Pancreas (tissue), 10 donors: ENCODE measurements at places on chromosomes 7 and 10. TPM values are rescaled to one million over a fixed set of nuclear protein-coding genes. Genes with fewer than 3 reads are reported as not detected.

GRCh38 chr7:121936951-121937623 is 64.1 kb downstream of the PTPRZ1 start:
- DNase-seq, result no peak

DNA sequence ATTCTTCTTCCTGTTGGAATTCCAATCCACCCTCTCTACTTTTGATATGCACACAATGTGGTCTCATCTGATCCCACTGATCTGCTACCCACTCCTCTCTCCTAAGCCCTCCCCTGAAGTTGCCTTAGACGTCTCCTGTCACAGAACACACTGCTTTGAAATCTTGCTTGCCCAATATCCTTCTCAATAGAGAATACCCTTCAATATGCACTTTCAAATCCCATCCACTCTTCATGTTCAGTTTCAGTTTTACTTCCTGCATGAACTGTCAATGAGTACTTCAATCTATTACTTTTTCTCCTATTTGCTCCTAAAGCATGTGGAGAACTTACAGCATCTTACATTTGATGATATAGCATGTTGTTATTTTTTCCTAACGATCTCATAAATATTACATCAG is 93.5 kb downstream of the UPF2 start:
- DNase-seq, result no peak

- no peak for DNase-seq
These were observed 6.3 kb downstream of the RSBN1L start for GRCh38 chr7:77702513-77702912.

The NKX1-2 gene
- total RNA-seq, result not detected

GRCh38 chr10:70605161-70605560 is 2.6 kb upstream of the PRF1 start:
- no peak for DNase-seq

The PTF1A gene
- total RNA-seq, result 29.4 TPM

DNA sequence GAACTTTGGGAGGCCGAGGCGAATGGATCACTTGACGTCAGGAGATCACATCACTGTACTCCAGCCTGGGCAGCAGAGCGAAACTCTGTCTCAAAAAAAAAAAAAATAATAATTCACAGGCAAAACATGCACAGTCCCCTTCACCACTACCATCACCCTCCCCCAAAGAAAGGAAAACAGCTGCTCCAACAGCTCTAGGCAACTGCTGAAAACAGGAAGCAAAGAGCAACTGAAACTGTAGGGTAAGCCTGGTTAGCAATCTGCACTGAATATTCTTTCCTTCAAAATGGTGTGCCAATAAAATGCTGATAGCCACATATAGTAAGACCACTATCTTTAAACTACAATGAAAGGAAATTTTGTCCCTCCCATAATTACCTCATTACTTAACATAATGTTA is 11.8 kb downstream of the NT5C2 start:
- DNase-seq, result no peak

The INHBA gene
- 0.28 TPM for total RNA-seq

GRCh38 chr10:32149252-32149955 is 93.2 kb upstream of the KIF5B start:
- DNase-seq, result peak; percentile 44

The STOX1 gene
- 1.1 TPM for total RNA-seq

- DNase-seq, result no peak
These were observed 103.5 kb upstream of the FERD3L start for GRCh38 chr7:19248681-19249080.

GRCh38 chr7:116249969-116250553 is 39.7 kb downstream of the TES start:
- DNase-seq, result no peak

The ACHE gene
- 4.3 TPM for total RNA-seq

DNA sequence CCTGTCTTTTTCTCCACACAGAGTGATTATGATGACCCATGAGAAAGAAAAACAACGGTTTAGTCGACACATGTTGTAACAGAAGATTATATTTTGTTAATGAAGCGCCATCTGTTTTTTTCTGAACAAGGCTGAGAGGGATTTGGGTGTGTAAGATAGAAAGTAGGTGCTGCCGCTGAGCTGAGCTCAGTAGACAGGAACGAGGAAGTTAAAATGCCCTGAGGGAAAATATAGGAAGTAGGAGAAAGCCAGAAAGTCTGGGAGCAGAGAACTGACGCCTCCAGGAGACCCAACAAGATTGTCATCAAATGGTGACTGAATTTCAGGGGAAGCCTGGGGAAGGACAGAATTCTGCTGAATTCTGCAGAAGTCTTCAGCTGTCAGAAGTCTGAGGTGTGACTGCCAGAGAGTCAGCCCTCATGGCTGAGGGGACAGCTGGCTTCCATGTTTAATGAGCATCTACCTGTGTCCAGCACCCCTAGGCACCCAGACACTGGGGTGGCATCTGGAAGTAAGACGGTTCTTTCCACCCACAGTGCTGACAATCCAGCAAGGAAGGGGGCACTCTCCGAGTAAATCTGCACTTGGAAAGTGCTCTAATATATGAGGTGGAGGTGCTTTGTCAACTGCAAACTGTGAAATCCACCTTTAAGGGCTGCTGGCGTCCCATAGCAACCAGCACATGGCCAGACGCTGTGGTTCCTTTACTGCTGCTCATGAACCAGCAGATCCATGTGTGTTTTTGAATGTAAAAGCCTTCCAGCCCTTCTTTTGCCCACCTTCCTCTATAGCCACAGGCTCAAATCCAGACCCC is 12.5 kb upstream of the TSPAN15 start:
- no peak for DNase-seq

GRCh38 chr10:69801094-69801433 is 642 bp upstream of the COL13A1 start:
- peak; percentile 75 for DNase-seq

The DCLRE1C gene
- total RNA-seq, result 7.0 TPM

- no peak for DNase-seq
These were observed 195.4 kb downstream of the COBL start for GRCh38 chr7:51121036-51121790.

The SFRP4 gene
- total RNA-seq, result 0.47 TPM

DNA sequence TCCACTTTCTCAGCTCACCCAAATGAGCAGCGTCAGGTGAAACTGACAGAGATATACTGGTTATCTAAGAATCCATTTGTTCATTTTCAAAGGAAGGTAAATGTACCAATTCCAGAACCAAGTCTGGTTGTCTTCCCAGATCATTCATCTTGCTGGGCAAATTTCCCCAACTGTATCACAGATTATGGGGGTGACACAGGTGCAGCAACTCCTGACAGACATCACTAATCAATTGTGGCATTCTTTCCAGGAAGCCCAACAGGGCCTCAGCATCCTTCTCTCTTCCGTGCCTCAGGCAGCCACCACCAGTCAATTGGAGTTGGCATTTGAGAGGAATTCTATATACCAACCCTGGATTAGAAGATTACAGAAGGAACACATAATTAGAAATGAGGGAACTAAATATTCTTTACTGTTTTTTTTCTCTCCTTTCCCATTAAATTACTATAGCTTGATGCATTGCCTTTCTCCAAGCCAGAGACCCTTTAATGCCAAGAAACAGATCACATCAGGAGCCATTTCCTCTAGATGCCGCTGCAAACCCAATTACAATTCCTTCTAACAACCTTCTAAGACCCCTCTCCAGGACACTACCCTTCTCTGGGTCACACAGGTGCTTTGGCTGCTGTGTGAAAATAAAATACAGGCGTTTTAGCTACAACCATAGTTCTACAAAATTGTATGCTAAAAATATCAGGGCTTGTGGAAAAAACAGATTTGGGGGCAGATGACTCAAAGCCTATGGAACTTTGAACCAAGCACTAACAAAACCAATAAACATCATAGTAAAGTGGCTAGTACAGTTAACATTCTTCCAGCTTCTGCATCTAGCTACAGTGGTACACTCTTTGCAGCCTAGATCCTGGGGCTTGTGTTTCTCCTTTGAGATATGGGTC is 291.6 kb downstream of the RNLS start:
- no peak for DNase-seq

DNA sequence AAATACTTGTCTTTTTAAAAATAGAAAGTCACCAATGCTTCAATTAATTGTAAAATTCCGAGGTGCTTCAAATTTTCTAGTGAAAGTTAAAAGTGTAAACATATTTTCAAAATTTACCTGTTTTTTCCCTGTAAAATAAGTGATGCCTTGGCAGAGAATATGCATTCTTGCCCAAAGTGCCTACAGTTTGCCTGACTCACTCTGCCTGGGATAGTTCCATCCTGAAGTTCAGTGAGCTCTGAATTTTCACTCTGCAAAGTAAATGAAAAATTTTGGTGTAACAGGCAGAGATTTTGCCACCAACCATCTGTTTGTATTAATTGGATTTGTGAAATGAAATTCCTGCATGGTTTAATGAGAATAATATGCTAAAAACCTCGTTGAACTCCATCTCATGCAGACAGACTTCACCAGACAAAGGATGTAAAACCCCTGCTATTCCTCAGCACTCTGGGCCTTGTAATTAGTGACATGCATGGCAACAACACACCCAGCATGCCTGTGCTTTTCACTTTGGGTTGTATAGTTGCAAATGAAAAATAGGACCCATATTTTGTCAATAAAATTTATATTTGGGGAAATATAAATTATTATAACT is 117.4 kb upstream of the GNAI1 start:
- DNase-seq, result no peak

- no peak for DNase-seq
These were observed 46.9 kb downstream of the ZNF518A start for GRCh38 chr10:96176985-96177384.

GRCh38 chr10:132155723-132156381 is 30.9 kb upstream of the DPYSL4 start:
- DNase-seq, result no peak

- no peak for DNase-seq
These were observed 75.0 kb downstream of the GPR26 start for GRCh38 chr10:123741146-123741545.

- DNase-seq, result no peak
These were observed 980.1 kb downstream of the KCNMA1 start for GRCh38 chr10:76657337-76658012.

DNA sequence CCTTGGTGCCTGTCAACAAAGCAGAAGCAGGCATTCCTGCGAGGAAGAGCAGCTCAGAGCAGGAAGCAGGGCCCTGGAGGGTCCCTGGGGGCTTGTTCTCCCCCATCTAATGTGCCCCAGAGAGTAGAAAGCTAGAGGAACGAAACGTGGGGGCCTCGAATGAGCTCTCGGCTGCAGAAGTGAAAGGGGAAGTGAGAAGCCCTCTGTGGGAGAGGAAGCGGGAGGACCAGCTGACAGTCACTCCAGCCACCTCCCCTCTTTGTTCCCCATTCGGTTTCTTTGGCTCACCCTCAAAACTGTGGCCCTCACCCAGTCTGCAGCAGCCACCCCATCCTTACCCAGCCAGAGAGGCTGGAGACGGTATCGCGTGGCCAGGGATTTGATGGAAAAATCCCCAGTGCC is 25.0 kb downstream of the C10orf105 start:
- DNase-seq, result no peak

DNA sequence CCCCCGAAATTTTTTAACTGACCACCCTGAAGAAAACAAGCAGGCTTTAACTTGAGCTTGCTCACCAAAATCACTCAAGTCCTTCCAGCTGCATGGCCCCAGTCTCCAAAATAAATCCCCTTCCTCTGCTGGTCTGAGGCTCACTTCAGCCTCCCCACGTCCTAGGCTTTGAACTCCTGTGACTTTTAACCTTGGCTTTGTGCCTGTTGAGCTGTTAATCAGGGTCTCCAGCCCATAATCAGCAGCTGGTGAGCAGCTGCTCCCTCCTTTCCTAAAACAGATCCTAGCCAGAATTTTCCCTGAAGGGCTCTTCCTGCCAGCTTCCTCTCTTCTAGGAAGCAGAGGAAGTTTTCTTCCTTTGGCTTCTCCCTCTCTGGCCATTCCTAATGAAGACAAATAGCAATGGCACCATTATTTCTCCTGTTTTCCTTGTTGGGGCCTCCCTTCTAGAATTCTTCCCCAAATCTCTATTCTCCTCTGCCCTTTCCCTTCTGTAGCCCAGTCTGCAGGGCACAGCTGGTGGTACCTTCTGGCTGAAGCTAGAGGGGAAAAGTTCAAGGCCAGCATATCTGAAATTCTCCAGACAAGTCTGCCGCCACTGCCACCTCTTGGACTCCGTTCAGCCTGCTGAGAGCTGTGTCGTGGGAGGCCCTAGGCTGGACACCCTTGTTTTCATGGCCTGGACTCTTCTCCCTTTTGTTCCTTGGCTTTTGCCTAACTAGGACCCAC is 152.1 kb downstream of the NOC3L start:
- DNase-seq, result peak; percentile 9

The PVRIG gene
- 0.34 TPM for total RNA-seq

DNA sequence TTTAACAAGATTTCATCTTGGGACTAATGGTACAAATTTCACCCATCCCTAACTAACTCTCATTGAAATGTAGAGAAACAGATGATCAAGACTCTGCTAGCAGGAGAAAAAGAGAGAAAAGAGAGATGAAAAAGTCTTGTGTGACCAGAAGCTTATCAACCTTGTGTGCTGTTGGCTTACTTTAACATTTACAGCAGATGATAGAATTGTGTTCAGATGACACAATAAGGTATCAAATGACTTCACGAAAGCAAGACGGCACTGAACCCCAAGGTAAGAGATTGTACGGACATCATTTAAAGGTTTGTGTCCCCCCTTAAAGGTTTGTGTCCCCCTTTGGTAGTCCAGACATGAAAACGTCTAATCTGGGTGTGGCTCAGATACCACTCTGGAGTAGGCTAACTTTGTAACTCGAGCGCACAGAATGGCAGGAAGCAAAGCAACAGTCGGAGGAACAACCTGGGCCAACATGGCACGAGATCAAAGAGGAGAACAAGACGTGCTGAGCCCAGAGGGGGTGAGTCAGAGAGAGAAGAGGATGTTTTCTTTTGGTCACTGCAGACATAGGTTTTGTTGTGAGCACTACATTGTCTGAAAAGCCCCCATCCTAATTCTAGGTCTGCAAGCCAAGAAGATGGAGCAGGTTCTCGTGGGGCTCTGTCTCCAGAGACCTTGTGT is 10.4 kb upstream of the LMBR1 start:
- DNase-seq, result no peak

DNA sequence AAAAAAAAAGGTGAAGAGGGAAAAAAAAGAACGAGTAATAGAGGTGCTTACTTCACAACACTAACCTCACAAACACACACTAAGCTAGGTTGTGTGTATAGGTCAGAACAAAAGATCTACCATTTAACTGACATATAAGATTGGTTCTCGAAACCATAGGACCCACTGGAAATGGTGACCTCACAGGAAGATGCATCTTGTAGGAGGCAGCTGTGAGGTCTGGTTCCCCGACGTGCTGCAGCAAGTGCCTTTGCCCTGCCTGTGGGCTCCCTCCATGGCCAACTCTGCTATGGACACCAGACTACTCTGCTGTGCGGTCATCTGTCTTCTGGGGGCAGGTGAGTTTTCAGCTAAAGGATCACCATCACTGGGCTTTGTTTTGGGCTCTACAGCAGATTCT is 133.8 kb upstream of the PRSS1 start:
- no peak for DNase-seq

DNA sequence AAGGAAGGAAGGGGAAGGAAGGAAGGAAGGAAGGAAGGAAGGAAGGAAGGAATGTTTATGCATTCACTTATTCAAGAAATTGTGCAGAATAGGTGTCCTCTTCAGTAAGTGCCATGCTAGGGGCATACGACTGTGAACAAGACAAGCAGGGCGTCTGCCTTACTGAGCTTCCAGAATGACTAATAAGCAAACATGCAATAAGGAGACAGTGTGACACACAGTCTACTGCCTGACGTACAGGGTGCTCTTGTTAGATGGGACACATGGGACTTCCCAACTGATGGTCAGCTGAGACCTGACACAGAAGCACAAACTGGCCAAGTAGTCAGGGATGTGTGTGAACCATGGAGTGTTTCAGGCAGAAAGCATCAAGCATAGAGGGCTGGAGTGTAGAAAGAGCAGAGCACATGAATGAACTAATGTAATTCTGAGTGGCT is 18.2 kb downstream of the DNAJC12 start:
- no peak for DNase-seq
